ENCODE measurements at places on chromosomes 1 and 21. TPM values are rescaled to one million over a fixed set of nuclear protein-coding genes. Genes with fewer than 3 reads are reported as not detected.

The GJA8 gene
- not detected for total RNA-seq

The ERG gene
- total RNA-seq = not detected

The HSD17B7 gene
- total RNA-seq = 20.4 TPM

The BRDT gene
- total RNA-seq = not detected

The KCNC4 gene
- total RNA-seq = 8.4 TPM

All from CD8-positive, alpha-beta memory T cell (primary cell).